Activated T-helper 2 cell treated with anti-CD3 and anti-CD28 coated beads, Interferon-gamma antibody, Interleukin-2, Interleukin-4, amounts not matched to agents 10 μg/mL and 5 μg/mL and 100 μg/mL, durations not matched to agents 14 hours and 24 hours and 36 hours (primary cell): ENCODE measurements at places on chromosomes 3 and 15. TPM values are rescaled to one million over a fixed set of nuclear protein-coding genes. Genes with fewer than 3 reads are reported as not detected.

GRCh38 chr3:120440762-120441161 lies 10.0 kb downstream of the FSTL1 start:
- no peak overlapping the region for H3K27ac ChIP-seq
- DNase-seq: no peak
- H3K4me1 ChIP-seq: no peaks in the 10 kb centered on the region
- H3K36me3 ChIP-seq: no peaks in the 10 kb centered on the region

DNA sequence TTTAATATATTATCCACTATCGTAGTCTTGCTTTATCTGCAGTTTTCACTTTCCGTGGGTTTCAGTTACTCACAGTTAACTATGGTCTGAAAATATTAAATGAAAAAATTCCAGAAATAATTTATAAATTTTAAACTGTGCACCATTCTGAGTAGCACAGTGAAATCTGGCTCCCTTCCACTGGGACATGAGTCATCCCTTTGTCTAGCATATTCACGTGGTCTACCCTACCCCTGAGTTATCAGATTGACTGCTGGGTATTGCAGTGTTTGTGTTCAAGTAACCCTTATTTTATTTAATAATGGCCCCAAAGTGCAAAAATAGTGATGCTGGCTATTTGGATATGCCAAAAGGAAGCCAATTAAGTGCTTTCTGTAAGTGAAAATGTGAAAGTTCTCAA lies 539.5 kb upstream of the AGTR1 start:
- no peak overlapping the region for H3K27ac ChIP-seq
- no peaks in the 10 kb centered on the region for H3K4me1 ChIP-seq
- no peaks in the 10 kb centered on the region for H3K36me3 ChIP-seq
- H3K27me3 ChIP-seq: no peaks in the 10 kb centered on the region
- H3K4me3 ChIP-seq: no peak overlapping the region
- DNase-seq: no peak

DNA sequence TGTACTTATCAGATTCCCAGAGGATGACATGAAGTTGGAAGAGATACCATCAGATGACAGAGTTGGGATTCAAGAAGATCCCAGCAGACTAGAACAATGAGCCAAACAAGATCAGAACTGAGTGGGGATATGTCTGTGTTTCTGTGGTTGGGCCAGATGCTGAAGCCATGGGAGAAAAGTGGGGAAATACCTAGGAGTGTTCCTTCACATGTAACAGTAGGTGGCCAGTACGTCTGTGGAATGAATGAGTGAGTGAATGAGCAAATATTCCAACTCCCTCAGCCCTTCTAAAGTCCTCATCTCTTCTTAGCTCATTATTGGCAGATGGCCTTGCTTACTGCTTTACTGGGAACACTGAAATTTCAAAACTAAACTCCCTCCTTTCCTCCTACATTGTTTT lies 32.2 kb upstream of the GREM1 start:
- no peak overlapping the region for H3K27ac ChIP-seq
- peaks cover 9% of the 10 kb centered on the region for H3K4me1 ChIP-seq
- no peaks in the 10 kb centered on the region for H3K36me3 ChIP-seq
- no peak for DNase-seq
- H3K27me3 ChIP-seq: no peaks in the 10 kb centered on the region

GRCh38 chr3:56192001-56192400 lies 276.3 kb downstream of the ERC2 start:
- no peak overlapping the region for H3K27ac ChIP-seq
- H3K27me3 ChIP-seq: no peaks in the 10 kb centered on the region
- H3K4me3 ChIP-seq: no peak overlapping the region
- no peaks in the 10 kb centered on the region for H3K4me1 ChIP-seq

ROPN1 gene
- total RNA-seq: not detected in 2 replicates

DNA sequence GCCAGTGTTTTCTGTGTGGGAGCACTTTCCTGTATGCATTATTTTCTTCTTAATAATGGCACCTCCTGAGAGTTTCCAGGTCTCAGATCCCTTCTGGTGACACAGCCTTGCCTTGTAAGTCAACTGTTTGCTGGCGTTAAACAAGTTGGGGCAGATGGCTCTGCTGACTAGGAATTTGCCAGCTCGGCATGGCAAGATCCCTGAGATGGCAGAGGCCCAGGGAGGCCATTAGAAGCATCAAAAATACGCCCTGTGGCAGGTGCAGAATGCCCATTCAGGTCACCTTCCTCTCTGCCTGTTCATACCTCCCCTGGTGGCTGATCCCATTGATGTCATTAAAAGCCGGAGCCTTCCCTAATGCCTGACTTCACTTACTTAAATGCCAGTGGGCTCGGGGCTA lies 320.9 kb upstream of the CTDSPL start:
- no peak for DNase-seq
- H3K27ac ChIP-seq: no peak overlapping the region
- H3K27me3 ChIP-seq: peaks cover 3% of the 10 kb centered on the region
- no peak overlapping the region for H3K4me3 ChIP-seq
- no peaks in the 10 kb centered on the region for H3K36me3 ChIP-seq

- no peak overlapping the region for H3K27ac ChIP-seq
- no peak overlapping the region for H3K4me3 ChIP-seq
- H3K36me3 ChIP-seq: no peaks in the 10 kb centered on the region
- H3K4me1 ChIP-seq: peaks cover 39% of the 10 kb centered on the region
- no peak for DNase-seq
- no peaks in the 10 kb centered on the region for H3K27me3 ChIP-seq
These were observed 39.2 kb upstream of the SEMA4B start for GRCh38 chr15:90161950-90162361.

RLBP1 gene
- 0.21 and 0.52 TPM in 2 replicates for total RNA-seq

DNA sequence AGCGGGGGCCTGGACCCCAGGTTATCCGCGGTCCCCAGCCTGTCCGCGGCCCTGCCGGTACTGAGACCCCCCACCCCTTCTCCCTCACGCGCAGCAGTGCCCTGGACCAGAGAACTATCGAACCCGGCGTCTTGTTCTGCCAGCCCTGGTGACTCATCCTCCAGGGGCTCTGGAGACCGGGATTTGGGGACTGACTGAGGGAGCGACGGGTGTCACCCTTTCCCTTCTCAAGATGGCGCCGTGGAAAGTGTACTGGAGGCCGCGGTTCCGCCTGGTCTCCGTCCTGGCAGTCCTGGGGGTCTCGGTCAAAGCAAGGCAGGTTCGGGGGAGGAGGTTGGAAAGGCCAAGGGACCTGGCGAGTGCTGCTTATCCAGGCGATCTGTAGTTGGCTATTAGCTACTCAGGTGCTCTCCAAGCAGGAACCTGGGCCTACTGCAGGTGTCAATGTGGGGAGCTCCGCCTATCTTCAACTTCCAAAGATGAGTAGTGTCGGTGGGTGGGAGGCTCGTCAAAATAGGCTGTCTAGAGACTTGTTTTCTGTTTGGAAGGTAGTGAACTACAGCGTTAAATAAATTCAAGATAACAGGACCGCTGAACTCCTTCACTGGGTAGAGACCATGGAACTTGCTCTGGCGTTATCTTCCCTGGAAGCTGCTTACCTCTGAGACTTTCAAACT lies 790 bp downstream of the RAB5A start:
- H3K27me3 ChIP-seq: peaks cover 2% of the 10 kb centered on the region
- H3K4me3 ChIP-seq: peak overlapping the region; percentile 98
- peaks cover 30% of the 10 kb centered on the region for H3K36me3 ChIP-seq
- peak overlapping the region; percentile 98 for H3K27ac ChIP-seq
- DNase-seq: peak; percentile 40
- H3K4me1 ChIP-seq: peaks cover 27% of the 10 kb centered on the region
